ENCODE measurements at places on chromosomes 6 and 20.

DNA sequence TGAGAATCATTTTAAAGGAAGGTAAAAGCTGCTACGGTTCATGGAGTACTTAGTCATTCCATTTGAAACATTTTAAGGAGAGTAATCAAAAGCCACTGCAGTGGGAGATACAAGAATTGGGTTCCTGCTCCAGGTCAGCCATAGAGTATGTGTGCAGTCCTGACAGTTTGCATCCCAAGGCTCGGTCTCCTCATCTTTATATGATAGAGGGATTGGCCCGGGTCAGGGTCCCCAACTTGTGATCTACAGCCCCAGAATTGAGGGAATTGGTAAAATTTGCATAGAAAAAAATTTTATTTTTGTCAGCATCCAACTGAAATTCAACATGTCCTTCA lies 147.4 kb upstream of the PRND start:
- DNase-seq, result no peak

GRCh38 chr6:41228096-41228495 lies at the start of gene TREML4:
TSS of gene TREML4 (plus strand) at chr6:41228349. CDS start at chr6:41228428, 79 bp downstream.
- no peak for DNase-seq

GRCh38 chr20:51284871-51285270 lies 257.6 kb downstream of the NFATC2 start:
- DNase-seq, result no peak

DNA sequence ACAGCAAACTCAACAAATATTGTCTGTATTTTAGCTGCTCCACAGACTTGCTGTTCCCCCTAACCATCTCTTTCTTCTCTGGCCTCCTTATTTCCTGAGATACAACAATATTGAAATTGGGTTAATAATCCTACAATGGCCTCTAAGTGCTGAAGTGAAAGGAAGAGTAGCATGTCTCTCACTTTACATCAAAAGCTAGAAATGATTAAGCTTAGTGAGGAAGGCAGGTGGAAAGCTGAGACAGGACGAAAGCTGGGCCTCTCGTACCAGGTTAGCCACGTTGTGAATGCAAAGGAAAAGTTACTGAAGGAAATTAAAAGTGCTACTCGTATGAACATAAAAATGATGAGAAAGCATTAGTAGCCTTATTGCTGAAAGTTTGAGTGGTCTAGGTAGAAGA lies 63.8 kb downstream of the ELOVL5 start:
- DNase-seq, result no peak
